ENCODE measurements at places on chromosomes 12 and 14.

DNA sequence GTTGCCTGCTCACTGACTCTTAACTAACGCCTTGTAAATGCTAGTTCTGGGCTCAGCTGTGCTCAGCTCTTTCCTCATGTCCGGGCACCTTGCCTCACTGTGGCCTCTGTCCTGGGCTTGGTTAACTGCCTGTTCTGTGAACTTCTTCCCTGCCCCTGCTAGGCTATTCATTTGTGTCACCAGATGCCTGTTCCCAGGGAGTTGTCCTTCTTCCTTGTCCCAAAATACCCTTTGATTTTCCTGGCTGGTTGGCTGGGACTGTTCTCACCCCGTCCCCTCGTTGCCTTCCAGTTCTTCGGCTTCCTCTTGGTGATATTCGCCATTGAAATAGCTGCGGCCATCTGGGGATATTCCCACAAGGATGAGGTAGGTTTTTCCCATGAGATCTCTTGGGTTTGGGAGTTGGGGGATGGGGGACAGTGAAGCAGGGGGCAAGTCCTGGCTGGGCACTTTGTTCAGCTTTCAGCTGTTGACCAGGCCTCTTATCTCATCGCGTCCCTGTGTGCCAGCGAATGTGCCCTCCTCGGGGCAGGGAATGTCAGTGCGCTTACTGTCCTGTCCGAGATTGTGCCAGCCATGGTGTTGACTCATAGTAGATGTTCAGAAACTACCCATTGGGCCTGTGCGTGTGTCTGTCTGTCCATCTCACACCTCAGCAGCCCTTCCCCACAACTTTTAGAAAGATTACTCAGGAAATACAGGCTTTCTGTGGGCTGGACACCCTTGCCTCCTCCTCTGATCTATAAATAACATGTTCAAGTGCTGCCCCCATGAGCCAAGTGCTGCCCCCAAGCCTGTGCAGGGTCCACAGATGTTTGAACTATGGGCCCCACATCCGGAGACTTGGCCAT, 33.1 kb downstream of the CD9 start:
- no peak for DNase-seq

DNA sequence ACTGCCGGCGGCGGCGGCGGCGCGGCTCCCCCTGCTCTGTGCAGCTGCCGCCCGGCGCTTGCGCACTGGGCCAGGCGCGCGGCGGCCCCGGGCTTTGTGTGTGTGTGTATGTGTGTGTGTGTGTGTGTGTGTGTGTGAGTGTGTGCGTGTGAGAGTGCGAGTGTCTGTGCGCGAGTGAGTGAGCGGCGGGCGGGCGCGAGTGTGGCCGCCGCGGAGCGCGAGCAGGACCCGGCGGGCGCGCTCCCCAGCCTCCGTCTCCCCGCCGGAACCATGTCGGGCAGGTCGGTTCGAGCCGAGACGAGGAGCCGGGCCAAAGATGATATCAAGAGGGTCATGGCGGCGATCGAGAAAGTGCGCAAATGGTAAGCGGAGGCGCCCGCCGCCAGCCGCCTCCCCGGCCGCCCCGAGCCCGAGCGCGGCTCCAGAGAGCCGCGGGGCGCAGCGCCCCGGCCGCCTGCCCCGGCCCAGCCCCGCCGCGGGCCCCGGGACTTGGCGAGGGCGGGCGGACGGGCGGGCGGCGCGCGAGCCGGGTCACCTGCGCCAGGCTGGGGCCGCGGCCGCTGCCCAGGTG, at the start of gene BCL7A:
TSS of gene BCL7A (plus strand) at position 63 of the 571 bp plus-strand sequence. CDS start at position 271, 208 bp downstream.
- no peak for DNase-seq

DNA sequence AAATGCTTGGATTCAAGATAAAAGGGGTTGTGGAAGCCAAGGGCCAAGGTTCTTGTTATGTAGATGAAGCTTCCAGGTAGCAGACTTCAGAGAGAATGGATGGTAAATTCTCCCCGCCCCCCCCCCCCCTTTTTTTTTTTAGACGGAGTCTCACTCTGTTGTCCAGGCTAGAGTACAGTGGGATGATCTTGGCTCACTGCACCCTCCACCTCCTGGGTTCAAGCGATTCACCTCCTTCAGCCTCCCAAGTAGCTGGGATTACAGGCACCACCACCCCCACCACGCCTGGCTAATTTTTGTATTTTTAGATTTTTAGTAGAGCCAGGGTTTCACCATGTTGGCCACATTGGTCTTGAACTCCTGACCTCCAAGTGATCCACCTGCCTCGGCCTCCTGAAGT, 4.1 kb downstream of the DGLUCY start:
- no peak for DNase-seq

DNA sequence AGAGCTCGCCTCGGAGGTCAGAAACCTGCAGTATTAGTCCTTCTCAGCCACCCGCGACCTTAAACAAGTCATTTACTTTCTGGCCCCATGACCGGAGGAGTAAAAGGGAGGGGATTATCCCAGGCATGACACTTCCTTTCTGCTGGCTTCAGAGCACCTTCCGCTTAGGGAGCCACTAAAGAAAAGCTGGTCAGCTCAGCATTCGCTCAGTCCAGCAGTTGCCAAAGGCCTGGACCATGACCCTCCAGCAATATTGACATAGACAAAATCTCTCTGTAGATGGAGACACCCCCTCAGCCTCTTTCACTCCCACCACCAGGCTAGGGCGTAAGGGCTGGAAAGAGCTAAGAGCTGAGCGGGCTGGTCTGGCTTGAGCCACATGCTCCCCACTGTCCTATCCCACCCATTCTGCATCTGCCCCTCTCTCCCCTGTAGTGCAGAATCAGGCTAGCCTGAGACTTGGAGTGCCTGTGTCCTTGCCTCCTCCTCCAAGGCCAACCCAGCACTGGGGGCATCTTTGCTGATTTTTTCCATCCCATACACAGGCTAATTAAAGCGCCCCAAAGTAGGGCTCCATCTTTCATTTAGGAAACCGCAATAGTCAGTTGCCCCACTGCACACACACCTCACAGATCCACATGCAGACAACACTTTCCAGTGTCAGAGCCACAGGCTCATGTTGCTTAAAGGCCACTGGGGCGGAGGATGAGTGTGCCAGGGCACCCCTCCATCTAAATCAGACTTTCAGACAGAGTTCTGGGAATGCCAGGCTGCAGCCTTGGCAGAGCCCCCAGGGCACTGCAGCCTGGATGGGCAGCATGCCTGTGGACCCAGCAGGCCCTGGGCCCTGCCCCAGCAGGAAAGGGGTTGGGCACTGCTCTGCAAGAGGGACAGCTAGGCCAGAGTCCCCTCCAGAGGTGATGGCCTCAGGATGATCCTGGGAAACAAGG, 4.0 kb upstream of the CPNE6 start:
- no peak for DNase-seq

- no peak for DNase-seq
Measured at GRCh38 chr14:90058876-90059458, 2.8 kb upstream of the KCNK13 start.

DNA sequence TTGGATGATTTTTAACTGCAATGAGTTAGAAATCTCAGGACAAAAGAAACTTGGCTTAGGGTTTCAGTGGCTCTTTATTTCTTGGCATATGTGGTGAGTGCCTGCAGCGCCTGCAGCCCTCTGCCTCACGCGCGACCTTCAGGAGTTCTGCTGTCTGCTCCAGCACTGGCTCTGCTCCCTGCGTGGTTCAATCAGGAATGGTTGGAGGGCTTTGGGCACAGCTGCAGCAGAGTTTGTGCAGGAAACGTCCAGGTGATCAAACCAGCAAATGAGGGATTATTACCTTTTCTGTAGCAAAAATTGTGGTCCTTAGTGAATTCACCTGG, 19.8 kb downstream of the PPM1H start:
- DNase-seq, result no peak

- DNase-seq, result no peak
Measured at GRCh38 chr12:111842556-111843396, 748 bp downstream of the MAPKAPK5 start.

DNA sequence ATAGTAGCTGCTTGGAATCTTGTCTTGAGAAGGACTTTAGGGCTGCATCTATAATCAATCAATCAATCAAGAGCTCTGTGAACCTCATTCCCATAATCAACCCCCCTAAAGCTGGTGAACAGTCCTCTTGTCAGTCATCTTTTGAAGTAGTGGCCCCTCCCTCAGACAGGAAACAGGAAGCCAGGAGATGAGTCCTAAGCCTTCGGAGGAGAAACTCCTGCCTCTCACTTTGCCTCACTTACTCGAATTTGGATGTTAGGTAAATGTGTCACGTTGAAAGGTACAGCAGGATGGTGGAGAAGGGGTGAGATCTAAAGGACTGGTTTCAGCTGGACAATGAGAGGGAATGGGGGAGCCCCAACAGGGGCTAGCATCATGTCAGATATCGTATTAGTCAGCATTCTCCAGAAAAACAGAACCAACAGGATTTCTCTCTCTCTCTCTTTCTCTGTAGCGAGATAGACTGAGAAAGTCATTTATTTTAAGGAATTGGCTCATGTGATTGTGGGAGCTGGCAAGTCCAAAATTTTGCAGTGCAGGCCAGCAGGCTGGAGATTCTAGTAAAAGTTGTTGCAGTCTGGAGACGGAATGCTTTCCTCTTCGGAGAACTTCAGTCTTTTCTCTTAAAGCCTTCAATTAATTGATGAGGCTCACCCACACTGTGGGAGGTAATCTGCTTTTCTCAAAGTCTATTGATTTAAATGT, 144.4 kb upstream of the PWP1 start:
- no peak for DNase-seq

GRCh38 chr12:92502417-92503028, 200.3 kb upstream of the PLEKHG7 start:
- DNase-seq, result no peak

DNA sequence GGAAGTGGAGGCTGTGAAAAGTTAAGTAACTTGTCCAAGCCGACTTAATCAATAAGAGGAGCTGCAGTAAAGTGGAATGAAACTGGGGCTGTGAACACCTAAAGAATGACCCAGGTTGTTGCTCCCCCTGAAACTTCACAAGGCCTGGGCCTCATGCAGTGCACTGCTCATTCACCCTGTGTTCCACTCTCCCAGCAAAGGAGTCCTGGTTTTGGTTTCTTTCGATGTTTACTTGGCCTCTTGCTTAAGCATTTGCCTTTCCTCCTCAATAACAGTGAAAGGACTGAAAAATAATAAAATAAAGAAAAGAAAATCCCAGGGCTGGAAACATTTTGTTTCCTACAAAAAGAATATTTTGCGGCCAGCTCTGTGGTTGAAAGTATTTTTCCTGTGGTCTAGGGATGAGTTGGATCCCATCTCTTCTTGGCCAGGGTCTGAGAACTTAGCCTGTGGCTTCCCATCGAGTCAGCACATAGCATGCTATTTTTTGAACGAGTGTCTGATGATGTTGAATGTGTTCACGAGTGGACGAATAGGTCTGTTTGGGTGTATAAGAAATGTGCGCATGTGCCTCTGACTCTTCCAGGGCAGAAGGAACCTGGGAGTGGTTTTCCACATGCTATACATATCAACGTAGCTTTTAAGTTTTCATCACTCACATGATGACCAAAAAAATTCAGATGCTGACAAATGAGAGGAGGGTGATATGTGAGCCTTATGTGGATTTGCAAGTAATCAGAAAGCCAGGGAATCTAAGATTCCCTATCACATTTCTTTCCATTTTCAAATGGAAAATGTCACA, 349.8 kb downstream of the ZFP36L1 start:
- DNase-seq, result no peak

GRCh38 chr12:54415221-54415929, 3.7 kb downstream of the ITGA5 start:
- DNase-seq, result no peak

DNA sequence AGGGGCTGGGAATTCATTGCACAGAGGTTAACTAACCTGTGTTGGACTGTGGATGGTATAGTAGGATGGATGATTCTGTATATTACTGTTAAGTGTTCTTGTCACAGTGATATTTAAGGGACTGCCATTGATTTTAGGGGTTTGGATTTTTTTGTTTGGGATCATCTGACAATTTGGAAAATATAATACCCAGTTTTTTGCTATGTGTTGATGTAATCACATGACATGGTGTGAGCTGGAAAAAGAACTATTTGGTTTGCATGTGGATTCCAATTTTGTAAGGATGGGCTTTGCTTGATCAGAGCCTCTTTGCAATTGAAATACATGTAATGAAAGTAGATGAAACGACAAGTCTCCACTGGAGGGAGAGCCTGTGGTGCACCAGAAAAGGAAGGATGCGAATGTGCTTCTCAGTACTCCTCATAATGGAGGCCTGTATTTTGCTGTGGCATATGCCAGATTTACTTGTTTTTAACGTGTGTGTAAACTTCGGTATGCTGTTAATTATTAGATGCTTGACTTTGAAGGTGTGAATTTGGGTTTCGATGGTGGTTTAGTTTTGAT, 2.7 kb downstream of the DYRK2 start:
- peak; percentile 32 for DNase-seq

DNA sequence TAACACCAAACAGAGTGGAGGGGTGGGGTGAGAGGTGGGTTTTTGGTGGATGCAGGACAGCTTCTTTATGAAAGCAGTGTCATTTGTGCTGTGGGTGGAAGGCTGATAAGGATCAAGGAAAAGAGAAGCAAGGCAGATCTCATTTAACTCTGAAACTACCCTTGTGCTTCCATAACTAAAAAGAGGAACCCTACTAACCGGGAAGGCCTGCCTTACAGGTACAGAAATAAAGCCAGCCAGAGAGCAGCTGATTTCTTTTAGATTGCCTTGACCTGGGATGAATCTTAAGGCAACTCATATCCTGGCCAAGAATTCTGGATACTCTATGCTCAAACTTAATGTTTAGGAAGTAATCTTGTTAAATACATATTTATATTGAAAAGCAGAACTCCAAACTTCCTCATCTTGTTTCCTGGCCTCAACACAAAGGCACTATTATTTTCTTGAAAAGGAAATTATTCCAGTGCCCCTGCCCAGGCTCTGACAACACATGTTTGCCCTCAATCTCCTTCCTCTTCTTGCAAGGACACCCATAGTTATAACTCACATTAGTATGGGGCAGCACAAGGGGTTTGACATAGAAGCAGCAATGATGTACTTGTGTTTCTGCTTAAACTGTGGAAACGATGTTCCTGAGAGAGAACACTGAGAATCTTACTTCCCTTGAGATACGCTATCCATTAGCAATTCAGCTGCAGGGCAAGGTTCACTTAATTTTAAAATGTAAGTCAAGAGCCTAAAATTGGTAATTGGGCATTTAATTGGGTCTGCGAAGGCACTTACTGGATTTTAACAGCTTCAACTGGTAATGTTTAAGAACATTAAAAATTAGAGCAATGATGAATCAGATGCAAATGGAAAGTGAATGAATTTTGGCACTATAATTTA, 173.7 kb downstream of the STXBP6 start:
- no peak for DNase-seq
